ENCODE measurements at places on chromosomes 11 and 22.
A peak's percentile ranks its signal among the peaks of the same experiment; 100 is the strongest.

- DNase-seq, result no peak
These were observed 67.5 kb upstream of the MS4A8 start for GRCh38 chr11:60631944-60632343.

DNA sequence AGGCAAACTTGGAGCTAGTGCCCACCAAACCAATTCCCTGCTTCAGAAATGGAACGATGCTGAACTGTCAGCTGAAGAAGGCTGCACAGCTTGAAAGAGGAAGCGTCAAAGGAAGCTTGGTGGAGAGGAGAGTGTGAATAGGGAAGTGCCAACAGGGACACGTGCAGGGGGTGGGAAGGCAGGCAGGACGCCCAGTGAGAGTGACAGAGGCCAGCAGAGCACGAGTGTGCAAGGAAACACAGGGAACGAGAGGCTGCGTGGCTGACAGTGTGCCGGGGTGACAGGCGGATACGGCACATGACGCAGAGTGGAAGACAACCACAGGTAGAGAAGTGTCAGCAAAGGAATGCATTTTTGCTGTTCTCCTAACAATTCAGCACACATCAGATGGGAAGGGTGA, 196.4 kb downstream of the LARGE1 start:
- DNase-seq, result no peak

DNA sequence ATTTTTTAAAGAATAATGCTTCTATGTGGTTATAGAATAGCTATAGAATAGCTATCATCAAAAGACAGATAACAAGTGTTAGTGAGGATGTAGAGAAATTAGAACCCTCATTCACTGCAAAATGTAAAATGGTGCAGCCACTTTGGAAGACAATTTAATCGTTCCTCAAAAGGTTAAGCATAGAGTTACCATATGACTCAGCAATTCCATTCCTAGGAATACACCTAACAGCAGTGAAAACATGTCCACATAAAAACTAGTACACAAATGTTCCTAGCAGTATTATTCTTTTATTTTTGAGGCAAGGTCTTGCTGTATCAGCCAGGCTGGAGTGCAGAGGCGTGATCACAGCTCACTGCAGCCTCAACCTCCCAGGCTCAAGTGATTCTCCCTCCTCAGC, 34.0 kb downstream of the RTL6 start:
- no peak for DNase-seq

DNA sequence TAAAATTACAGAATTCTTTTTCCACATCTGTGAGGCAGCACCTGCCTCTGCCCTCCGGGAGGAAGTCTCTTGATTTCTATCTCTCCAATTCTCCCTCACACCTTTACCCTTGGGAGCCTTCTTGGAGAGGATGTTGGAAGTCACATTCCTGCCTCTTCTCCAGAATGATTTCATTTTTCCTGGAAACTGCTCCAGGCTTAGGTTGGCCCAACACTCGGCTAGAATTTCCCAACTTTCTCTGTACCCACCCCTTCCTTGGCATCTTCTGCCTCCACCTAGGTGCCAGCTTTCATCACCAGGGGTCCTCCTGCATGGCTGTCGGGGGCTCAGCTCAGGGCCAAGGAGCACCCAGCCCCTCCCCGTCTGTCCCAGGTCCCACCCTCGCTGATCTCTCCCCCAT, 43.2 kb downstream of the SLCO2B1 start:
- DNase-seq, result no peak

- DNase-seq, result no peak
These were observed 98.8 kb downstream of the BCR start for GRCh38 chr22:23278883-23279675.

GRCh38 chr11:8056810-8057463, 24.1 kb upstream of the TUB start:
- DNase-seq, result no peak

GRCh38 chr11:130146796-130147195, 12.8 kb upstream of the ST14 start:
- no peak for DNase-seq

- DNase-seq, result no peak
These were observed 3.1 kb upstream of the SH3BP1 start for GRCh38 chr22:37636186-37636948.

GRCh38 chr11:41579546-41579945, 120.1 kb upstream of the LRRC4C start:
- no peak for DNase-seq

DNA sequence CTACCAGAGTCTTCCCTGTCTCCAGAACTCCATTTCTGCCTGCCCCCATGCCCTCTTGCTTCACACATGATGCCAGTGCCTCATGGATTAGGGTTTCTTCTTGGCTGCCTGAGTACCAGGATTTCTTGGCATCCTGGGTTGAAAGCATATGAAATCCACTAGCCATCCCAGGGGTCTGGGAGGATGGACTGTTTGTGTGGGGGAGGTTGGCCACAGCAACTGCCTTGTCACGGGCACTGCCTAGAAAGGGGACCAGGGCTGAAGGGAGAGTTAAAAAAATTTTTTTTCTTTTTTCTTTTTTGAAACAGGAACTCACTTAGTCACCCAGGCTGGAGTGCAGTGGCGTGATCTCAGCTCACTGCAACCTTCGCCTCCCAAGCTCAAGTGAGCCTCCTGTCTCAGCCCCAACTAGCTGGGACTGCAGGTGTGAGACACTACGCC, 4.2 kb downstream of the USP35 start:
- DNase-seq, result no peak

DNA sequence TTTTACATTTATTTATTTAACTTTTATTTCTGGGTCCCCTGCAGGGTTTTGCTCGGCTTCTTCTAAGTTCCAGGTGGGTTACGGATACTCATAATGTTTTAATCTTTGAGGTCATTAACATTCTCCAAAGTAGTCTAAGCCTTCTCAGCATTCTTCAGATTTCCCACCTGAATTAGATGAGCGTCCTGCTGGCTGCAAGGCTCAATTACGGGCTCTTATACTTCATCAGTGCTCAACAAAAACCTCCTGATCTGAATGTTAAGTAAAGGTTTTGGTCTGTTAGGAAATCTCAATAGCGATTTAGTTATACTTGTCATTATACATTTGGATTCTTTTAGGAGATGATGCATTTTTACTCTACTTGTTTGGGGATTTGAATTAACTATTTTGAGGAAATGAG, 27.3 kb upstream of the NFRKB start:
- no peak for DNase-seq

GRCh38 chr22:50608996-50609395, 8.4 kb downstream of the MAPK8IP2 start:
- no peak for DNase-seq

- DNase-seq, result no peak
These were observed 462.5 kb downstream of the AASDHPPT start for GRCh38 chr11:106540001-106540400.

DNA sequence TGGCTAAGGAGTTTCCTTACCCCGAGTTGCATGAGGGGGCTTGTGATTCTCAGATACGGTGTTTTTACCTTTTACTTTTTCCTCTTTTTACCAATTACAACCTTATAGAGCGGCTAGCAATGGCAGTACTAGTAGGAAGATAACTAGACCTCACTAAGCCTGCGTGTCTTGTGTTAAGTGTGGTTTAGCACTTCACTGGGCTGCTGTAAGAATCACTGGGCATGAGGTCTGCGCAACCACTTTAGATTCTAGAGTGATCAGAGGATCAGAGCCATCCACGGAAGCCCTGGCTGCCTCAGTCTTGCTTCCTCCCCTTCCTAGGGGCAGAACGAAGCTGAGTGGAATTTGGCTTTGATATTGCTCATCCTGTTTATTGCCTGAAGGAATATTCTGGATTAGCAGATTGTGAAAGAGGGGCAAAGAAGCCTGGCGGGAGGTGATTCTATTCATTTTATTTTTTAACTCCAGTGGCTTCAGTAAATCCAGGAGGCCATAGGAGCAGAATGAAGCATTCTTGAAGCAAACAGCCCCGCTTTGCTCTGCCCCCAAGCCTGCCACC, 88.5 kb downstream of the GRAMD1B start:
- no peak for DNase-seq

DNA sequence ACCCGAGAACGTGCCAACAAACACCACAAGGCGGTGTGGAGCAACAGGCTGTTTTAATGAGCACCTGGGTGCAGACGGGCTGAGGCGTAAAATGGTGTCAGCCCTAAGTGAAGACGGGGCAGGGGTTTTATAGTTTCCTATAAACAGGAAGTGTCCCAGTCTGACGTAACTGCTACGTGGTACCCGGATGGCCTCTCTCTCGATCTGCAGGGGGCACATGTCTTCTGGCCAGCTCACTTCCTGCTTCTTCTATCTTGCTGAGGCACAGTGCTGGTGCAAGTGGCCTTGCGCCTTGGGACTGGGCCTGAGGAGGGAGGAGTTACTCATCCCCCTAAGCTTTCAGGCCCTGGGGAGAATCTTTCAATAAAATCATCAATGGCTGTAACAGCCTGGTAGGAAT, 20.9 kb downstream of the OOSP3 start:
- DNase-seq, result no peak

DNA sequence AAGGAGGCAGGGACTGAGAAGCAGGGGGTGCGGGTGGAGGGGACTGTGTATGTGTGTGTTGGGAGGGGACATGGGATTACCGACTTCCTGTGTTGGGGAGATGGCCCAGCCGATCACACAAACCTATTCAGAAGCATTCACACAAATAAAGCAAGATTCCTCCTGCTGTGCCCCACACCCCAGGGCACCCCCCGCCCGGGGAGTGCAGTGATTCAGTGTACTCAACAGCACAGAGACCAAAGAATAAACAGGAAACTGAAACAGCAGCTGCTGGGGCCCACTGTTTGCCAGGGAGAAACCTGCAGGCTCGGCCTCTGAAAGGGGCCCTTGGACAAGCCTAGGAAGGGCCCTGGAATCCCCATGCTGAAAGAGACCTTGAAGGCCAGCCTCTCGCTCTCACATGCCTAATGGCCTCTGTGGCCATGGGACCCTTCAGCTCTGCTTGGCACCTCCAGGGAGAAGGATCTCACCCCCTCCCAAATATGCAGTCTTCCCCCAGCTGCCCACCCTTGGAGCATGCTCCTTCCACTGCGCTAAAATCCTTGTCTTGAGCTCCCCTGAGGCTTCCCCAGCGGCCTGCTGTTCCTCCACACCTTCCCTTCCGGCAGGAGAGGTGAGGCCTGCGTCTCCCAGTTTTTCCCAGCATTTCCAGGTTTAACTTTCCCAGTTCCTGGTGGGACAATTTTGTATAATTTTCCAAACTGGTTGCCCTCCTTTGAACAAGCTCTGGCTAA, 72.9 kb downstream of the CSNK2A3 start:
- DNase-seq, result no peak

DNA sequence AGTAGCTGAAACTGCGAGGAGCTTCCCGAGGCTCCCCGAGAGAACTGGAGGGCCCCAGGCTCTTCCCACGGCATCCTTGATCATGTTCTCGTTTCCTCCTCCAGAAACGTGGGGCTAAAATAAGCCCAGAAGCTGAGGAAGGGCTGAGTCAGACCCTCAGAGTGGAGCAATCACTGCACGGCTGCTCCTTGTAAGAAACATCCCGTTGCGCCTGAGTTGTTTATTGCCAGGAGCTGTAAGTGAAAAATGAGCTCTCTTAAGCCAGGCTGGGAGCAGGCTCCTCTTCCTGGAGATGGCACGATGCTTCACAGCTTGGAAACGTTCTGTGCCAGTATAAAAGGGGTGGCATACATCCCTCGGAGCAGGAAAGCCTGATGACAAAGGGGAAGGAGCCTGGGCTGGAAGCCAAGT, 47.3 kb upstream of the SYN3 start:
- DNase-seq, result no peak

- no peak for DNase-seq
These were observed 85.5 kb upstream of the B3GAT1 start for GRCh38 chr11:134497586-134497985.

- no peak for DNase-seq
These were observed 47.7 kb upstream of the HTATIP2 start for GRCh38 chr11:20315800-20316199.

DNA sequence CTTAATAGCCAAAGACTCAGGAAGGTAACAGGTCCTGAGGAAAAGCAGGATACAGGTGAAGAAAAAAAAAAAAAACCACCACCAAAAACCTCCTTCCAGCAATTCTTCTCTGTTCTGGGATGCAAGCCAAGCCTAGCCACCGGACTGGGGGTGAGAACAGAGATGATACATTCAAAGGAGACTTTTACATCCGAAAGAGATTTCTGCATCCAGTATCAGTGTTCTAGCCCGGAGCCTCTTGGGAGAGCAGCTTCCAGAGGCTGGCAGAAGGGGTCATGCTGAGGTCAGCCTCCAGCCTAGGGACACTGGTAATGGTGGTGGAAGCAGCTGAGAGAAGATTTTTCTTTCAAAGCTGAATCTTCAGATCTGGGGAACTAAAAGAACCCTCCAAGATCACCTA, 76.2 kb downstream of the KCNC1 start:
- no peak for DNase-seq

GRCh38 chr11:113238721-113239120, 75.7 kb upstream of the TTC12 start:
- DNase-seq, result no peak

GRCh38 chr11:83572581-83573496, 286.7 kb upstream of the CCDC90B start:
- DNase-seq, result no peak

- DNase-seq, result peak; percentile 20
These were observed 3.6 kb upstream of the OR8B3 start for GRCh38 chr11:124402326-124402922.
